Adrenal gland (tissue), 19 donors: ENCODE measurements at places on chromosomes 3 and 15. TPM values are rescaled to one million over a fixed set of nuclear protein-coding genes. Genes with fewer than 3 reads are reported as not detected.

IFRD2 gene
- total RNA-seq = 94.3 TPM

CCDC191 gene
- 2.7 TPM for total RNA-seq

CCR1 gene
- 5.0 TPM for total RNA-seq

FAM3D gene
- total RNA-seq = not detected

RTP3 gene
- not detected for total RNA-seq

- no peaks in the 10 kb centered on the region for H3K36me3 ChIP-seq
- H3K27ac ChIP-seq = no peak overlapping the region
- no peak overlapping the region for H3K4me3 ChIP-seq
These were observed 142.6 kb downstream of the RPLP1 start for GRCh38 chr15:69595009-69595791.

GRCh38 chr15:31202953-31203352, 101.4 kb upstream of the TRPM1 start:
- DNase-seq = no peak
- H3K36me3 ChIP-seq = no peaks in the 10 kb centered on the region
- H3K4me3 ChIP-seq = no peak overlapping the region
- H3K4me1 ChIP-seq = no peaks in the 10 kb centered on the region
- no peaks in the 10 kb centered on the region for H3K27me3 ChIP-seq

GRCh38 chr15:63044645-63045464, 2.3 kb downstream of the TPM1 start:
- peaks cover 13% of the 10 kb centered on the region for H3K27me3 ChIP-seq
- no peaks in the 10 kb centered on the region for H3K36me3 ChIP-seq
- no peak overlapping the region for H3K27ac ChIP-seq
- no peak overlapping the region for H3K4me3 ChIP-seq
- no peak for DNase-seq

GRCh38 chr15:63915209-63915872, 81.6 kb upstream of the HERC1 start:
- H3K27ac ChIP-seq = no peak overlapping the region
- H3K4me1 ChIP-seq = peaks cover 2% of the 10 kb centered on the region
- DNase-seq = no peak
- H3K4me3 ChIP-seq = no peak overlapping the region
- no peaks in the 10 kb centered on the region for H3K36me3 ChIP-seq
- no peaks in the 10 kb centered on the region for H3K27me3 ChIP-seq

DNA sequence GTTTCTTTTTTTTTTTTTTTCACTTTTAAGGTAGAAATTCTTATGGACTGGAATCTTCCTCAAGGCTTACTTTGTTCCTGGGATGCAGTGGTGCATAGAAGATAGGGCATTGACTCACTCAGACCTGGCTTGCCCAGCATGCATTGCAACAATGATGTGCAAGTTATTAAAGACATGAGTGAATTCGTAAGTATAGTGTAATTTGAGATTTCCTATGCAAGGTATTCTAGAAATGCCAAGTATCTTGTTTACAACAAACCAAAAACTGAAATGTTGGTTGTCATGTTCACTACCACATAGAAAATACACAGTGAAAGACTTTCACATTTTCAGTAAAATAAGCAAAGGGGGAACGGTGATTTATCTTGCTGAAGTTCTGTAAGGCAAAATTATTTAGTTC, 56.5 kb upstream of the FNDC3B start:
- no peak overlapping the region for H3K4me3 ChIP-seq
- H3K4me1 ChIP-seq = peaks cover 4% of the 10 kb centered on the region
- no peaks in the 10 kb centered on the region for H3K27me3 ChIP-seq
